ENCODE measurements at places on chromosomes 4 and X.

GRCh38 chrX:9983846-9984245 is 16.7 kb downstream of the CLDN34 start:
- DNase-seq, result no peak

DNA sequence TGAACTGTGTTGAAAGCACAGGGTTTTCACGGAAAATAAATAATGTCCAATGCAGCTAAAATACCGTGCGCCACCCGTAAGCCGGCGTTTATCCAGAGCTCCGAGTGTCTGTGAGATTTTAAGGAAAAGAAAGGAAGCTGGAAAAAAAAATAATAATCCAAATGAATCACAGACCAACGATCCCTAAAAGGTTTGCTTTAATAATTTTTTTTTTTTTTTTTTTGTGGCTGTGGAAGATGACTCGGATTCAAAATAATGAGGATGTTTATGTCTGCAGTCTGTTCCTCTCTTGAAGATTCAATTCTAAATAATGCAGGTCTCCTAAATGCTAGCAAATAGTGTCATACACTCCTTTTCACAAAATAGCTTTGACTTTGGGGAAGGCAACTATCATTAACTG is 84.6 kb upstream of the PPP2R3B start:
- no peak for DNase-seq

- no peak for DNase-seq
Measured at GRCh38 chr4:140719022-140719421, 37.2 kb downstream of the TBC1D9 start.

GRCh38 chr4:124206779-124207605 is 505.5 kb downstream of the ANKRD50 start:
- DNase-seq, result no peak

GRCh38 chr4:132317923-132318322 is 831.2 kb upstream of the PCDH10 start:
- DNase-seq, result no peak

GRCh38 chr4:115711575-115711974 is 598.2 kb upstream of the NDST4 start:
- no peak for DNase-seq

- no peak for DNase-seq
Measured at GRCh38 chr4:87541521-87541920, 12.3 kb upstream of the SPARCL1 start.

GRCh38 chr4:29541757-29542156 is 1178.4 kb upstream of the PCDH7 start:
- DNase-seq, result no peak

- DNase-seq, result no peak
Measured at GRCh38 chrX:68846536-68846935, 17.7 kb downstream of the EFNB1 start.

DNA sequence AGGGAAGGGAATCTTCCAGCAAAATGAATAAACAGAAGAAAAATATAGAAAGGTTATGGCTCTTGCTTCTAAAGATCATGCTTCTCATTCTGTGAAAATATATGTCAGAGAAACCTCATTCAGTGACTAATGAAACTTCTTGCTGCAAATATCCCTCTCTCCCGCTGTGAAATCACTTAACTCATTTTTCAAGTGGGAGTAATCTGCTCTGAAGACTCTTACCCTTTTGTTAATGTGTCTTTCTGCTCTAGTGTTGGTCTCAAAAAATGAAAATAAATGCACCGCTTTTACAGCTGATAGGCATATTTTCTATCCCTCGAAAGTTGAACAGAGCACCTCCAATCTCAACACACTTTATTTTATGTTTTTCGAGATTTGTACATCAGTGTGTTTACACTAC is 252.3 kb downstream of the NLGN4X start:
- DNase-seq, result no peak

GRCh38 chrX:67780694-67781109 is 236.9 kb downstream of the AR start:
- DNase-seq, result no peak

DNA sequence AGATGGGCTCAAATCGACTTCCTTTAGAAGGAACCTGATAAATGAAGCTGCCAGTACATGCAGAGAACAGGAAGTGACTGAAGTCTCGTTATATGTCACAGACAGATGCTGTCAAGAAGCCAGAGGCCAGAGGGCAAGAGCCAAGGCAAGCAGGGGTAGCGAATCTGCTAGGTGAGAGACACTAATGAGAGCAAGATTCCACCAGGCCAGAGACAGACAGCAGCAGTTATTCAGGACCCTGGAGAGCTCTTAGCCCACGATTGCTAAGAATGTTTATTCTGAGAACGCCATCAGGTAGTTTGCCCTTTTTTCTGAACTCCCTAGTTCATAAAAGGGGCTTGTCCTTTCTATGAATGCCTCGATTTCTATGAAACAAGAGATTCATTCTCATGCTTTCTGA is 73.7 kb downstream of the BEND2 start:
- DNase-seq, result no peak

GRCh38 chr4:67576538-67576937 is 18.0 kb downstream of the STAP1 start:
- DNase-seq, result no peak

DNA sequence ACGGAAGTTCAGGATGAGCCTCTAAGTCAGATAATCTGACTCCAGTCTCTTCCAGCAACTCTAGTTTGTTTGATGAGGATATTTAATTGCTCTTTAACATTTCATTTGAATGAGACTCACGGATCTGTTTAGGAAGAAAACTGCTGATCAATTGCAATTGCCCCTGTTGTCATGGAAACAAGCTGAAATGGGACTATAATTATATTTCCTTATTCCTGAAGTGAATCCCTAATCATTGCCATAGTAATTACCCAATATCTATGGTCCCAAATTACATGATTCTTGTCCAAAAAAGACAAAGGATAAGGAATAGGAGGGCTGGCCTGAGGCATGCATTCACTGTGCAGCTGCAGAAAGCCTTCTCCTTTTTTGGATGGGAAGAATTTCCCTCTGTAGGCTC is 105.3 kb downstream of the AASDH start:
- DNase-seq, result no peak

DNA sequence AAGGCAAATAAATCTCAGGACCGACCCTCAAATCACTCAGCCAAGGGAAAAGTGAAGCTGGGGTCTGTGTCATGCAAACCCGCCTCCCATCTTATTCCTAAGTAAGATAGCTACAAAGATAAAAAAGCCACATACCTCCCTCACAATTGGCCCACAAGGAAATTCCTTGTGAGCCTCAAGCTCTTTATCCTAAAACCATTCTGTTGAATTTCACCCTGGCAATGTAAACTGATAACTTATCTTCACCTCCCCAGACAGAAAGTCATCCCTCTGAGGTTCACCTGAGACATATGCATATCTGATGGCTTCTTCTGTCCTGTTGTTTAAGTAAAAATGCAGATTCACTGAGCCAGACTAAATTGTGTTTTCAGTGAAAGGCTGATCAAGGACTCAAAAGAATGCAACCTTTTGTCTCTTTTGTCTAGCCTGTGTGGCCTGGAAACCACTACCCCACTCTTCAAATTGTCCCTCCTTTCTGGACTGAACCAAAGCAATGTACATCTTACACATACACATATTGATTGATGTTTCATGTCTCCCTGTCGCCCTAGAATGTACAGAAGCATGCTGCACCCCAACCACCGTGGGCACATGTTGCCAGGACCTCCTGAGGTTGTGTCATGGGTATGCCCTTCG is 91.3 kb downstream of the MFAP3L start:
- no peak for DNase-seq

DNA sequence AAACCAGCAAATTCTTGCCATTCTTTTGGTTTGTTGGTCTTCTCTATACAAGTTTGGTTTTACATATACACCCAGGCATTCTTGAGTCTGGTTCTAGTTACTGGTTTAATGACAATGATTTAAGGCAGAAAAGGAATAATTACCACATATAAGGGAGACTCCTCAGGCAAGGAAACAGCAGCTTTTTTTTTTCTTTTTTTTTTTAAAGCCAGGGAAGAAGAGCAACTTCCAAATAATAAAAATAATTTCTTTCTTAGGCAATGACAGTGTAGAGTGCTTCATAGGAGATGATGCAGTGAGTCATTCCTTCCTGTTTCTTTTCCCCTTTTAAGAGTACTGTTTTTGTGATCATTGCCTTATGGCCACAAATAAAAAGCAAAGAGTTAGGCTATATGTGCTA is 289.7 kb downstream of the DKK2 start:
- no peak for DNase-seq

GRCh38 chr4:153420361-153420760 is 45.8 kb upstream of the TMEM131L start:
- DNase-seq, result no peak

GRCh38 chr4:8345946-8346814 is 76.6 kb downstream of the HTRA3 start:
- no peak for DNase-seq

GRCh38 chr4:101286663-101287062 is 60.7 kb downstream of the PPP3CA start:
- no peak for DNase-seq

GRCh38 chr4:47483745-47484144 is 1.3 kb upstream of the ATP10D start:
- no peak for DNase-seq

DNA sequence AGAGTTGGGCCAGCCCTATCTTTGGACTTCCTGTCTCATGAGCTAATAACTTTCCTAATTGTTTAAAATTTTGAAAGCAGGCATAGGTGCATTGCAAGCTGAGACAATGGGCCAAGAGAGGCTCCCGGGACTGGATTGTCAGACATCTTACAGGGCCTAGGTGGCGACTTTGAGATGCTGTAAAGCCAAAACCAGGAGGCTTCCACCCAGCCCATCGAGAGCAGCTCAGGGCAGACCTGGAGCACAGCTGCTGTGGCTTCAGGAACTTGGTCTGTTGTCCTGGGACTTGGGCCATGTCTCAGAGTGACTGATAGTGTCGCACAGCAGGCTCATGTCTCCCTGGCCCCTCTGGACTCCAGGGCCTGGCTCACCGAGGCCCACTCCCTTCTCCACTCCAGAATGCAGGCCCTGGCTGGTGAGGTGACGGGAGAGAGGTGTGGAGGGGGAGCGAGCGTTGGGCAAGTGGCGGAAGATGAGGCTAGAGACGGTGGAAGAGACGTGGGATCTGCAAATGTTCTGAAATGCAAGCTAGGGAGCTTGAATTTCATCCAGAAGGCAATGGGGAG is 24.1 kb upstream of the MTM1 start:
- DNase-seq, result no peak

DNA sequence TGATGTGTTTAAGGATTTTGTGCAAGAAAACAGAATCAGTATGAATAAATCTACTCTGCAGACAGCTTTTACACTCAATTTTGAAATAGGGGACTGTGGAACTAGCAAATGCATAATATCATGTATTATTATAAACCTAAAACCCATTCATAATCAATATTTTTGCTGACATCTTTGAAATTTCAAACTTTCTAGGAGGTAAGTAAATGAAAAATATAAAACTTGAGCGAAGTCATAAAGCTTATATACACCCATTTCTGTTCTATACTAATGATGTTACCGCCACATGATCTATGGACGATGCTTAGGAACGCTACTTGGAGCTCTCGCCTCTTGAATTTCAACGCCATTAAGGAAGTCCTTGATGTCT is 38.1 kb downstream of the ADGRA3 start:
- no peak for DNase-seq

DNA sequence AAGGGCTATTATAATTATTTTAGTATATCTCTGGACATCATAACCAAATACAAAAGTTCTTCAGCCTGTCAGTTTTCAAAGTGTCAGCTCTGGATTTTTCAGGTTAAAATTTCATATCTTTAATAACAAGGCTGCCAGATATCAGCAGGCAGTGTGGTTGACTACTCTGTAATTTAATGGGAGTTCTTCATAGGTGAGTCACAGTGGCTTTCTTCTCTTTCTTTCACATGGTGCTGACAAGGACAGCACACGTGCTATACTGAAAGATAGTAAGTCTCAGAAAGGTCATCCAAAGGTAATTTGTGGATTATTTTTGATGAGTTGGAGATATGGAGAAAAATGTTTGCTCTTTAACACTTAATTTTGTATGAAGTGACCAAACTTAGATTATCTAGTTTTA is 43.2 kb downstream of the GALNT7 start:
- DNase-seq, result no peak

DNA sequence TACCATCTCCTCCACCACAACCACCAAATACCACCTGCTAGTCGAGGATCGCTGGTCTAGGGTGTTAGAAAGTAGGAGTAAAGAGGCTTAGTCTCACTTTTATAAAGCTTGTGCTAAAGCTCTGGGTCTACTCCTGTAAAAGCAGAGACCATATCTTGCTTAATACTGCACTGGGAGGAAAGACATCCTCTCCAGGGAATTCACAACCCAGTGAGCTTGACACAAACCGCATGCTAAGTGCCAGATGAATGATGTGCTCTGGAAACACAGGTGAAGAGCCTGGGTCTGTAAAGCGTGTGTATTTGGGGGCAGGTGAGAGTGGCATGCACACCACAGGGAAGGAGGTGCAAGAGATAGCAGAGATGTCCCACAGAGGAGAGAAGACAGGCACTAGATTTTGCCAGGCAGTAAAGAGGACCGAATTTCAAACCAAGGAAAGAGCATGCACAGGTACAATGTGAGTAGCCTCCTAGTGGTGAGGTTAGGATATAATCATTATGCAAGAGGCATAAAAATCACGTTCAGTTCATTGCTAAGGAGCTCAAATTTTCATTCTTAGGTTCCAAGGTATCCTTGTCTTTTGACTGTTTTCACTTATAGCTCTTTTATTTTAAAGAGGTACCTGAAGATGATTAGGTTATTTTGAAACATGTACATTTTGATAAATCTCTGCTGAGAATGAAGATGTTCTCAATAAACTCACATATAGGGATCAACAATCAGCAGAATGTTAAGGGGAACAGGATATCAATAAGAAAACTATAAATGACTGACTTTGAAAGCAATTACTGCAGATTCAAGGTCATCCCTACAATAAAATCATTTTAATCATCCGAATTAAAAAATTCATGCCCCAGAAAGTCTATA is 20.7 kb downstream of the TAPT1 start:
- DNase-seq, result no peak

- DNase-seq, result no peak
Measured at GRCh38 chrX:18542905-18543304, 117.5 kb downstream of the CDKL5 start.

- no peak for DNase-seq
Measured at GRCh38 chrX:47749185-47749967, 87.3 kb upstream of the ZNF81 start.

DNA sequence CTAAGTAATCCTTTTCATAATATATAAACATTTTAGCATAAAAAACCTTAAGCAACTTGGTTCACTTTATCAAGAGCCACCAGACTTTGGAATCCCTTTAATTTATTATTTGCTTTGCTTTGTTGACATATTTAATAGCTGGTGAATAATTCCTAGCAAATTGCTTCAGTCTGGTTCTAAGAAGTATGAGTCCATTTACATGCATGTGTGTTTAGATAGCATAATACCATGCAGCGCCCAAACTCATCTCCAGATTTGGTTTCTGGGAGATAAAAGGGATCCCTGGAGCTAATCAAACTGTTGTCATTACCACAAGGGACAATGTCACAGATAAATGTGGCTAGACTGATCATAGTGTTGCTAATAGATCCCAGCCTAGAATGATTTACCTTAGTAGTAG is 111.8 kb downstream of the TMEM144 start:
- no peak for DNase-seq

All from WERI-Rb-1 (cell line).